ENCODE measurements at places on chromosomes 6 and 20.

DNA sequence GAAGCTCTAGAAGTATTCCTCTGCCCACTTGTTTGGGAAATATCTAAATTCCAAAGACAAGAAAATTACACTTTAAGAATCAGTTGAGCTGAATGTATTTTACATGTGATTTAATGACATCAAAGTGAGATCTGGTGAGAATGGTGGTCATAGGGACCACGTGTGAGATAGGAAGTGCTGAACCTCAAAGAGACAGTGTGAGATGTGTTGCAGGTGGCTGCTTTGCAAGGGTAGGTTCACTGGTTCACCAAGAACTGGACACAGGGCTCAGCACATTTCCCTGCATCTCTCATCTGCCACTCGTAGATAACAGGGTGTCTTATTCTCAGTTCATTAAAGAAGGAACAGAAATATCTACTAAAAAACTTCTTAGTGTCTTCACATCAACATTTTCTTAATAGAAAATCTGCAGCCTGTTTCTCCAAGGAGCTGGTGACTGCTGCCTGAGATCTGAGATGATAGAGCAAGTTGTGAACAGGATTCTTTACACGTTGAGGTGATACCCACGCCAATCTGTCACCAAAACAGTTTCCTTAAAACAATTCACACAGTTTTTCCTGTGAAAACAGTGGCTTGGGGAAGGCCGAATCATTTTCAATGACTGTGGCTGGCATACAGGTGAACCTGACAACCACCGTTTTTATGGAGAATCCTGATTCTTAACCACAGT lies 7.2 kb downstream of the CCR6 start:
- no peak for DNase-seq

GRCh38 chr6:69578361-69578890 lies 218.4 kb downstream of the LMBRD1 start:
- no peak for DNase-seq

DNA sequence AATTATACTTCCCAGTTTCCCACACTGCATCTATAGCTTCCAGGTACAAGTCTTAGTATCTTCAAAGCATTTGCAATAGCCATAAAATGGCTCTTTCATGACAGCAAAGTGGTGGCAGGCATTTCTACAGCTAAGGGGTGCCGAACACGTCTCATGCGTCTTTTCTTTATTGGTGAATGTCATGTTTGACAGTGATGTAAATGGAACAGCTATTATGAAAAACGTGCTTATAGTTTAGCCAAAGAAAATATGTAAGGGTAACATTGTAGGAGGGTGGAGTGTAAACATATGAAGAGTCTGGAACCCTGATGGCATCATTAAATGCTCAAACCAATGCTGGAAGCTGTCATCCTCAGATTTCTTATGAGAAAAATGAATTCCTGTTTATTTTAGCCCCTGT lies 37.9 kb downstream of the COL11A2 start:
- no peak for DNase-seq

GRCh38 chr6:145147981-145148749 lies 587.2 kb downstream of the EPM2A start:
- no peak for DNase-seq

DNA sequence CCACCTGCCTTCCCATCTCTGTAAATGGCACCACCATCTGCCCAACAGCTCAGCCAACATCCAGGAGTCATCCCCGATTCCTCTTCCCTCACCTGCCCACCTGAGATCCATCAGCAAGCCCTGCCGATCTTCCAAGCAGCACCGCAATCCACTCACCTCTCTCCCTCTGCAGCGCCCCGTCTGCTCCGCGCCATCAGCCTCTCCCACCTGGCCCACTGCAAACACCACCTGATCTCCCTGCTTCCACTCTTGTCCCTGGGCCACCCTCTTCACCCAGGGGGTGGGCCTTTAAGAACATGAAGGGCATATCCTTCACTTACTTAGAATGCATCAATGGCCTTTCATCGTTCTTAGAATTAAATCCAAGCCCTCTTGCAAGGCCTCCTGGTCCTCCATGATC lies 457.3 kb upstream of the SULF2 start:
- DNase-seq, result no peak

DNA sequence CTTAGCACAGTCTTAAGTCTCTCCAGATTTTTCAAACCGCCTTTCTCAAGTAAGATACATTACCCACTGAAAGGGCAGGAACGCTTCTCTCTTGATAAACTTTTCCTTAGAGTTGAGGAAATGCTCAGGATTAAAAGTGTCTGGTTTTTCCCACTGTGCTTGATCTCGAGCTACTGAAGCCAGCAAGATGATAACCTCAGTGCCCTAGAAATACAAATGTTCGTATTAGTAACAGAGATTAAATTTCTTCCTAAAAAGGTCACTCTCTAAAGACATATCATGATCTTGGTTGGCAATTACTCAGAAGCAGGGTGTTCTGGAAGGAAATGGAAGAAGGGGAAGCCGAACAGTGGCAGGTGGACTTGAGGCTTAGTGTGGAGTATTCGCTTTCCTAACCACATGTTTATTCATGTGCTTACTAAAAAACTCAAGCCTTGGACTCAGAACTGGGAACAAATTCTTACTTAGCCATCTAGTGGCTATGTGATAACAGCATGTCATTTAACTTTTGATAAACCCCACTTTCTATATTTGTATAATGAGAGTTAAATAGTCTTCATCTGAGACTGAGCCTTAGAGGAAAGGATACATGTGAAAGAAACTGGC lies 20.1 kb downstream of the C6orf141 start:
- no peak for DNase-seq

DNA sequence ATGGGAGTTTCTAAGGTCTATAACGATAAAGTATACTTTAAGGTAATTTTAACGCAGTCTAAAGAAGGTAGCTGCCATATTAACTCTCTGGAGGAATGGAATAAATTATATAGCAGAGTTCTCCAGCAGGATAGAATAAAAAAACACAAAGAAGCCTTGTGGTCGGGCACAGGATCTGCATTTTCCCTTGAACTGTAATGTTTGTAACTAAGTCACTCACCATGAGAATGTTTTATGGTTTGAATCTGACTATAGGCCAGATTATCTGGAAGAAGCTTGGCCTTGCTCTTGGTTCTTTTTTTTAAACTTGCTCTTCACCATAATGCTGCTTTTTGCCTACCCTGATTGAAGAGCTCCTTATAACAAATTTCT lies 238.8 kb upstream of the NOX3 start:
- no peak for DNase-seq

- no peak for DNase-seq
Observed at GRCh38 chr20:58070664-58071196, 157.7 kb downstream of the ANKRD60 start.

- DNase-seq, result no peak
Observed at GRCh38 chr6:41040101-41040939, 1.3 kb upstream of the UNC5CL start.

DNA sequence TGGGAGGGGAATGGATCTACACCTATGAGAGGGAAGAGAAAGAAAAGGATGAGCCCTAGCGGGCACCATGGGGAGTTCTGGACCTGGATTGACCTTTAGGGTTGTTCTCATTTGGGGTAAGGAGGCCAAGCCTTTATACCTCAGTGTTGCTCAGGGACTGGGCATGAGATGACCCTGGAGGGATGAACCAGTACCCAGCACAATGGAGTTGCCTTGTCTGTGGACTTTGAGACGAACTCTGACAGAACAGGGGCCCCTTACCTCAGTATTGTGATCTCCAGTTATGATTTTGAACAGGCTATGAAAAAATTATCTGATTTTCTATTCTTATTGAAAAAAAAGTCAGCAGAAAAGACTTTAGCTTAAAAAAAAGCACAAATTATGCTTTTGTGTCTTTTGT lies 88.6 kb downstream of the FOXA2 start:
- no peak for DNase-seq

DNA sequence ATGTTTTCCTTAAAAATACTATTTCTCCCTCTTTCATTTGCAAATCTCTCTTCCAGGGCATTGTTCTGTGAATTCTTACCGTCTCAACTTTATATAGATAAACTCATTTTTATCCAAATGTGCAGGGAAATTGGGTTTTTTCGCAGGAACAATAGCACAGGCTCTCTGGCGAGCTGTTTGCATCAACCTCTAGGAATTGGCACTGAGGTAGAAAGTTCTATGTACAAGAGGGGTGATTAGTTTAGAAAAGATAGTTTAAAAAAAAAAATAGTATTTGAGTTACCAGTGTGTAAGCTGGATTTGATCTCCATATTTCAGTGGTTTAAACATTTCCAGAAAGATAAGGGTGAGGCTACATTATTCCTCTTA lies 129.7 kb upstream of the BTN3A2 start:
- peak; percentile 69 for DNase-seq

DNA sequence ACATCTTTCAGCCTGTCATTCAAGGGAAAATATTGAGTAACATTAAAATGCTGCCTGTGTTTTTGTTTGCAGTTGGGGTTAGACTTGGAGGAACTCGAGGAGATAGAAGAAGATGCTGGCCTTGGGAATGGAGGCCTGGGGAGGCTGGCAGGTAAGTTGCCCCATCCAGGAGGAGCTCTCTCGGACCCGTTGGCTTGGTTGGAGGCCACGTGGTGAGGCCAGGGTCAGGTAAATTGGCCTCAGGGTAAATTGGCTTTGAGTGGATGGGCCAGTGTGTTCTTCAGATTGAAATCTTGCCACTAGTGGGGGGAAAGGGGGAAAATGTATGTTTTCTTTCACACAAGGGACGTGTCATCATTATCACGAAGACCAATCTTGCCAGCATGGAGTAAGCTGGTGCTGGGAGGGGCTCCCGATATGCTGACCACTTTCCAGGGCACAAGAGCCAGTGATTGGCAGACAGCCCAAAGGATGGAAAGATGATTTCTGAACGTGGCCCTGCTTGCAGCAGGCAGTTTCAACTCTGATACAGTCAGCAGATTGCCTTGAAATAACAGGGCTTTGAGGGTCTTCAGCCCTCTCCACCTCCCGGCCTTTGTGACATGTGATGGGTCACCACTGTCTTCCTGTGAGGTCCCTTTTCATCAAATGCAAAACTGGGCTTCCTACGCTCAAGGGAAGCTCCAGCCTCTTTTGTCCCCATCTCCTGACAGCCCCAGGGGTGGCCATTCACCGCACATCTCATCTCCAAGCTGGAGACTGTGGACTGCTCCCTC lies 21.4 kb downstream of the PYGB start:
- DNase-seq, result no peak

DNA sequence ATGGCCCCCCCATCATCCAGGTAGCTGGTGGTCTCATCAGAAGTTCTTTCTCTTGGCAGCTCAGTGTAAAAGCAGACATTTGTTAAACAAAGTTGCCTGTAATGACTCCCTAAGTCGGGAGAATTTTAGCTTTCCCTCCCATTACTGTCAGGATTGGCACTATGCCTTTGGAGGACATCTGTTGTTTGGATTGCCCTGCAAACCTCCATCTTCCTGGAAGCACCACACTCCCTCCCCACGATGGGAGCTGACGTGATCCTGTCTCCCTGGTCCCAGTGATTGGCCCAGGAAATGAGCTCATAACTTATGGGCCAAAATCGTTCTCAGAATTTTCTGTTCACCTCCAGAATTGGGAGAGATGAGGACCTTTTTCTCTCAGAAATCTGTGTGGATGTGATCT lies 42.6 kb upstream of the CNR1 start:
- DNase-seq, result no peak

- DNase-seq, result no peak
Observed at GRCh38 chr6:85389151-85389797, 60.6 kb upstream of the NT5E start.

DNA sequence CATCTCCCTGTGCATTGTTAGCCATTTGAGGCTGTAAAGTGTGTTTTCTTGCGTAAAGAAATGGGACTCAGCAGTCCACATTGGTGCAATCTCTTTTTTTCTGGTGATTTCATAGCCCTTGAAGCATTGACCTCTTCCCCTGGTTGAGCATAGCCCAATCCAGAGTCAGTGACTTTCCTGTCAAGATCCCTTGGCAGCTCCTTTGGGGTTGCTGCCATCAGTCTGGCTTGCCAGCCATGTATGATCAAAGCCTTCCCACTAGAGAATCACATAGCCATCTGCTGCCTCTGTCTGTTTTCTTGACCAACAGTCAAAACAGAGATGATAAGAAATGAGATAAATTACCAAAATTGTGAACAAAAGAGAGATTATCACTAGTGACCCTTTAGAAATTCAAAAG lies 19.6 kb downstream of the HLA-A start:
- DNase-seq, result no peak

- DNase-seq, result no peak
Observed at GRCh38 chr20:60882836-60883235, 369.2 kb upstream of the CDH4 start.

DNA sequence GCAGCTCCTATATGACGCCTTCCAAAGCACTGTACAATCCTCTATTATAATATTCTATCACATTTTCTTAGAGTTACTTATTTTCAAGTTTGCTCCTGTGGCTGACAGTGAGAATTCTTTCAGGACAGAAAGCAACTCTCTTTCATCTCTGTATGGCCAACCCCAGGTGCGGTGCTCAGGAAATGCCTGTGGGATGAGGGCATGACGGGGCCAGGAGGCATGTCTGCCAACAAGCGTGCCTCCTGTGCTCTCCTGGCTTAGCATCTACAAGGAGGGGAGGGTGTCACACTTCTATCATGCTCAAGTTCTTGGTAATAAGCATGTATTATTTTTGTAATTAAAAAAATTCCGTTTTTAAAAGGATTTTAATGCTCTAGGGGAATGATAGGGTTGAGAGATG lies 11.4 kb downstream of the MRPL14 start:
- DNase-seq, result no peak

GRCh38 chr6:128919412-128920180 lies 36.7 kb downstream of the LAMA2 start:
- no peak for DNase-seq

DNA sequence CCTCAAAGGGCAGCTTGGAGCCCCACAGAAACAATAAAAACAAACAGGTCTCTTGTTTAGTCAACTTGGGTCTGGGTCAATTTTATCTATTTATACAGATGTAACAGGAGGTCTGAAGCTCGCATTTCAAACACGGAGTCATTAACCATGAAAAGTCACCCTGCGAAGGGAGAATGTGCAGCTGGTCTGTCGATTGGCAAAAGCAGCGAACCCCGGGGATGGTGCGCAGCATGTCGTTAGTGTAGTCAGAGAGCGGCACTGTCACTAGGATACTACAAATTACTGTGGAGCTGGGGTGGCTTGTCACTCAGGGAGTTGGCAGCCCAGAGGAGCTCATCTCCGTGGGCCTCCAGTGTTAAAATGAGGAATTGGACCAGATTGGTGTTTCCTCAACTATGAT lies 190.4 kb upstream of the ARG1 start:
- no peak for DNase-seq

DNA sequence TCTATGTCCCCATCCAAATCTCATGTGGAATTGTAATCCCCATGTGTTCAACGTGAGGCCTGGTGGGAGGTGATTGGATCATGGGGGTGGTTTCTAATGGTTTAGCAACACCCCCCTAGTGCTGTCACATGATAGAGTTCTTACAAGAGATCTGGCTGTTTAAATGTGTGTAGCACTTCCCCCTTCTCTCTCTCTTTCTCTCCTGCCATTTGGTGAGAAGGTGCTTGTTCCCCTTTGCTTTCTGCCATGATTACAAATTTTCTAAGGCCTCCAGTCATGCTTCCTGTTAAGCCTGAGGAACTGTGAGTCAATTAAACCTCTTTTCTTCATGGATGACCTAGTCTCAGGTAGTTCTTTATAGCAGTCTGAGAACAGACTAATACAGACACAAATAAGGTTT lies 165.4 kb downstream of the OGFRL1 start:
- no peak for DNase-seq

Measured in NCI-H187 (cell line).